ENCODE measurements at places on chromosomes 6 and 20. TPM values are rescaled to one million over a fixed set of nuclear protein-coding genes. Genes with fewer than 3 reads are reported as not detected.

DNPH1 gene
- 70.6 TPM for total RNA-seq

KCNQ5 gene
- total RNA-seq: 9.2 TPM

SAMD10 gene
- 6.9 TPM for total RNA-seq

ANGPT4 gene
- total RNA-seq: 0.39 TPM

LY6G5C gene
- total RNA-seq: 3.3 TPM

DNAH8 gene
- total RNA-seq: 0.06 TPM

OR2B6 gene
- total RNA-seq: not detected

SLC2A10 gene
- total RNA-seq: 19.5 TPM

SLC22A1 gene
- 0.59 TPM for total RNA-seq

HUS1B gene
- total RNA-seq: 0.39 TPM

FITM2 gene
- total RNA-seq: 12.5 TPM

KCNS1 gene
- 4.0 TPM for total RNA-seq

- DNase-seq: no peak
Observed at GRCh38 chr6:113381232-113381631, 475.9 kb upstream of the MARCKS start.

DNA sequence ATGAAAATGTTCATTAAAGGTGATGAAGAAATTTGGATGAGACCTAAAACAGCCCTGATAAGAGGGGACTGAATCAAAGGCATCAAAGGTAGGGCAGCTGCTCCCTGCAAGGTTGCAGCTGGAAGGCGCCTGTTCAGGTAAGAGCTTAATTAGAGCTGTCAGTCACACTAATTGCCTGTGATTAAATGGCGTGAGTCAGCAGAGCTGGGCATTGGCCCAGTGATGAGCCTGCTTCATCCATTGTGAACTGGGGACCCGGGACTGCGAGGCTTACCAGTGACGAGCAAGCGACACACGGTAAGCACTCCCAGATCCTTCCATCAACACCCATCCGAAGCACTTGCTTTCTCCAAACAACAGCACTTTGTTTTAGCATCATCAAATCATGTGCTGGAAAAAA lies 621.5 kb upstream of the CDH4 start:
- DNase-seq: no peak

DNA sequence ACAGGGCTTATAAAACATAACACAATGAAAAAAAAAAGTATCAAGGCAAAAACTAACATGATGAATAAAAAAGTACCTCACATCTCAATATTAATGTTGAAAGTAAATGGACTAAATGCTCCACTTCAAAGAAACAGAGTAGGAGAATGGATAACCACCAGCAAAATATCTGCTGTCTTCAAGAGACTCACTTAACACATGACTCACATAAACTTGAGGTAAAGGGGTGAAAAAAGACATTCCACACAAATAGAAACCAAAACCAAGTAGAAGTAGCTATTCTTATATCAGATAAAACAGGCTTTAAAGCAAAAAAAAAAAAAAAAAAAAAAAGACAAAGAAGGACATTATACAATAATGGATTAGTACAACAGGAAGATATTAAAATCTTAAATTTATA lies 86.9 kb downstream of the TBC1D32 start:
- DNase-seq: no peak

- no peak for DNase-seq
Observed at GRCh38 chr6:5524110-5524509, 262.8 kb downstream of the FARS2 start.

GRCh38 chr6:134098276-134098675 lies 45.9 kb upstream of the SLC2A12 start:
- DNase-seq: no peak

DNA sequence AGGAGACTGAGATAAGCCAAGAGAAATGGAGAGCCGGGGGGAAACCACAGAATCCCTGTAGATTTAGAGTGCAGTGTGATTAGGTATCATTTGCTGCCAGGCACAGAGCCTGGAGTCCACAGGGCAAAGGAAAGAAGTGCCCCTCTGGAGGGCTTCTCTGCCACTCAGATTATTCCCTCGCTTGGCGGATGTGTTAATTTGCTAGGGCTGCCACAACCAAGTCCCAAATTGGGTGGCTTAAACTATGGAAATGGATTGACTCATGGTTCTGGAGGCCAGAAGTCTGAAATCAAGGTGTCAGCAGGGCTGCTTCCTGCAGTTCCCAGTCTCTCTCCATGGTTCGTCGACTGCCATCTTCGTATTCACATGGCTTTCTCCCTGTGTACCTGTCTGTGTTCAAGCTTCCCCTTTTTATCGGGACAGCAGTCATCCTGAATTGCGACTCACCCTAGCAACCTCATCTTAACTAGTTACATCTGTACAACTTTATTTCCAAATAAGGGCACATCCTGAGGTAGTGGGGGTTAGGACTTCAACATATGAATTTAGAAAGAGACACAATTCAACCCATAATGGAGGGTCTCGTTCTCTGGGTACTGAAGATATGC lies 122.2 kb downstream of the ANKRD60 start:
- DNase-seq: no peak

DNA sequence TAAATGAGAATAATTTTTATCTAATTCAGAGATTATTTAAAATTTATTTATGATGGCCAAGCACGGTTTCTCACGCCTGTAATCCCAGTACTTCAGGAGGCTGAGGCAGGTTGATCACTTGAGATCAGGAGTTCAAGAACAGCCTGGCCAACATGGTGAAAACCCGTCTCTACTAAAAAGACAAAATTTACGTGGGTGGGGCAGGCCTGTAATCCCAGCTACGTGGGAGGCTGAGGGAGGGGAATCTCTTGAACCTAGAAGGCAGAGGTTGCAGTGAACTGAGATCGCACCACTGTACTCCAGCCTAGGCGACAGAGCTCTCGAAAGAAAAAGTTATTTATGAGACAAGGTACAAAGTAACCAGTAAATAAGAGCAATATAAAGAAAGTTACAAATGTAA lies 59.5 kb upstream of the AGPAT4 start:
- DNase-seq: no peak

DNA sequence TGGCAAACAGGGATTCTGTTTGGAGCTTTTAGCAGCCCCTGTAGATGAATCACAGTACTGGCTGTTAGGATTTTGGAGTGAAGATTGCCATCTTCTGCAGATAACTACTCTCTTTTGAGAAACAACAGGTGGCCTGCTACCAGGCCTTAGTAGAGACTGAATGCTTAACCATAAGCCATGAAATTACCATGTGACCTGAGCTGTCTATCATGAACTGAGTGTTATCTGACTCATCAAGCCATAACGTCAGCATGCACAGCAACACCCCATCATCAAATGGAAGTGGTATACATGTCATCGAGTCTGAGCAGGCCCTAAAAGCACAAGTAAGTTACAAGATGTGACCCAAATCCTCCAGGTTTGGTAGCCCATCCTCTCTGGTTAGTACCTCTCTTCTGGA lies 132.6 kb downstream of the GPR63 start:
- DNase-seq: no peak

- no peak for DNase-seq
Observed at GRCh38 chr20:2593756-2594155, 57.4 kb downstream of the TMC2 start.

GRCh38 chr20:41587956-41588355 lies 30.2 kb downstream of the CHD6 start:
- DNase-seq: no peak

DNA sequence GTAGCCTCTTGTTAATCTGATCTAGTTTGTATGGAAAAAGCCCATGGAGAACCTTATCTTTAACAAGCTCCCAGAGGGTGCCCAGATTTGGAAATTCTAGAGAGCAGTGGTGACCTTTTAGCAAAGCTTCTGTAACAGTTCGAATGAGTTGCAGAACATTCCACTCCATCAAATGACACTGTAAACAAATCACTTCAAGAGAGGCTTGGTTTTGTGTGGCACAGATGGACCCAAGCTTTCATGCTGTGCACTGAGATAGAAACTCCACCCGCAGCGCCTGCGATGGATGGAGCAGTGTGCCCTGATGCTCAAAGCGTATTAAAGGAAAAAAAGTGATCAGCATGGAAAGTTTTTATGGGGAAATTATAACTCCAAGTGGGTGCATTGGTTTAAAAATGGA lies 55.1 kb upstream of the ISM1 start:
- DNase-seq: no peak

DNA sequence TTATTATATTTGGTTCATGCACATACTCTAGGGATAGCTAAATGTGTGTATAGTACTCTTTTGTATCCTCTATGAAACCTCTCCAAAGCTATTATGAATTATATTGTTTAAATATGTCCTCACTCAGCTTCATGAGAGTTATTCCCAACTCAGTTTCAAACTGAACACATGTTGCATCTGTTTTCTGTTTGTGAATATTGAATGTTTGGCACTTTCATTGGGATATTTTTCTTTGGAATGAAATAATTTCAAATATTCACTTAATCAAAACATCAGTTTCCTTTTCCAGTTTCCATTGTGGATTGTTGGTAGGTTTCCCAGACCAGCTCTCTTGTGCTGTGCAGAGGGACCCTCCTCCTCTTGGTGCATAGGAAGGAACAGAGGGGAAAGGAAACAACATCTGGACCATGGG lies 46.6 kb downstream of the HDAC2 start:
- DNase-seq: no peak

DNA sequence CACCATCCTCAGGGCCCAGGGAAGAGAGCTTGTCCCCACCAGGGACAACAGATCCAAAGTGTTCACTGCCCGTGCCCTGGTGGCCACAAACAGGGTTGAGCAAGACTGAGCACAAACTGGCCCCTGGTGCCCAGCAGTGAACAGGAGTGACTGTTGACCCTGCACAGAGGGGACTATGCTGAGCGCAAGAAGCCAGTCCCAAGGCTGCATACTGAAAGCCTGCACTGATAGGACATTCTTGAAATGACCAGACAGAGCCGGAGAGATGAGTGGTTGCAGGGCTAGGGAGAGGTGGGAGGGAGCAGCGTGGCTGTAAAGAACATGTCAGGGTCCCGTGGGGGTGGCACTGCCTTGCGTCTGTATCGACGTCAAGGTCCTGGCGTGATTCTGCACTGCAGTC lies 2.9 kb upstream of the FNDC11 start:
- DNase-seq: peak; percentile 5

DNA sequence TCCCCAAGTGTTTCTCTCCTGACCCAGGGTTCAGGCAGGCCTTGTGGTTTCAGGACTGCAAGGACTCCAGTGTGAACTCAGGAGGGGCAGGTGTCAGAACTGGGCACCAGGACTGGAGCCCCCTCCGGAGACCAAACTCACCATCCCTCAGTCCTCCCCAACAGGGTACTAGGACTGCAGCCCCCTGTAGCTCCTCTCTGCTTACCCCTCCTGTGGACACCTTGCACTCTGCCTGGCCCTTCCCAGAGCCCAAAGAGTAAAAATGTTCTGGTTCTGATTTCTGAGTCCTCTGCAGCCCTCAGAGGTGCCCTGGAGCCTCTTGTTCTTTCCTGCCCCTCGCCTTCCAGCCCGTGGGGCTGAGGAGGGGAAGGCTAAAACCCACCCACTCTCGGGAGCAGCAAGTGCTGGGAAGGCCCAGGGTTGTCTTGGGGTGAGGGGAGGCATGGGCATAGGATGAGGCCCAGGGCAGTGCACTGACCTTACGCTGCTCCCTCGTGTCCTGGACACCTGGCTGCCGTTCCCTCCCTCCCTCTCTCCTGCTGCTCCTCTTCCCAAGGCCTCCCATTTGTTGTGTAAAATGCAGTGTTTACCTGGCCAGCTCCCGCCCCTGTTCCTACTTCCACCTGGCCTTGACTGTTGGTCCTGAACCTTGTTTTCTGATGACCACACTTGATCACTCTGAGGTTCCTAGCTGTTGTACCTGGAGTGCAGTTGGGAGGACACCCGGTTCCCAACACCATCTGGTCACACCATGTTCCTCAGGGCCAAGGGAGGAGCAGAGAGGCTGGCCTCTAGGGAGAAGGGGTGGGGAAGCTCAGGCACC lies 9.9 kb downstream of the CNPY3 start:
- DNase-seq: no peak

GRCh38 chr6:36963451-36964290 lies 9.1 kb downstream of the PI16 start:
- DNase-seq: no peak

GRCh38 chr6:42355416-42355815 lies 96.3 kb downstream of the TRERF1 start:
- DNase-seq: no peak

GRCh38 chr20:33680686-33681085 lies 5.5 kb downstream of the E2F1 start:
- no peak for DNase-seq

DNA sequence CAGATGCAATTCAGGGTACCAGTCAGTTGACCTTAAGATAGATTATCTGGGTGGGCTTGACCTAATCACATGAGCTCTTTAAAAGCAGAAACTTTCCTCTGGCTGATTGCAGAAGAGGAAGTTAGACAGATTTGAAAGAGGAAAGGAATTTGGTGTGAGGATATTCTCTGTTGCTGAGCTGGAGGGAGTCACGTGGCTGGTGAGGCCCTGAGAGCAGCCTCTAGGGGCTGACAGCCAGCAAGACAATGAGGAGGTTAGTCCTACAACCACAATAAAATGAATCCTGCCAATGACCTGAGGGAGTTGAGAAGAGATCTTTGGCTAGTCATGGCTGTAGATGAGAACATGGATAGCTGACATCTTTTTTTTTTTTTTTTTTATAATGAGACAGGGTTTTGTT lies 87.0 kb upstream of the B3GAT2 start:
- DNase-seq: no peak

DNA sequence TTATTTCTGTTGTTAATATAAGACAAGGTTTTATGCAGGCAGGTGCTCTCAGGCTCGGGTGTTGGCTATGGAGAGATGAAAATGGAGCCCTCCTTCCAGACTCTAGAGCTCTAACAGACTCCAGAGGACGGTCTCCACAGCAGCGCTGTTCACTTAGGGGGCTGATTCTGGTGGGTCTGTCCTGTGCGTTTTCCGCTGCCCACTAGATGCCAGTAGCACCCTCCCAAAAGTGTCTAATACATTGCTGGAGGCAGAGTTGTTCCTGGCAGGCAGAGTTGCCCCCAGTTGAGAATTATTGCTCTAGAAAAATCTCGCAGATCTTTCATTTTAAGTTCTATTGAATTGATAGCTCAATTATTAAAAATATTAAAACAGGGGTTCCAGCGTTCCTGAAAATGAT lies 109.9 kb downstream of the MAP3K4 start:
- no peak for DNase-seq

DNA sequence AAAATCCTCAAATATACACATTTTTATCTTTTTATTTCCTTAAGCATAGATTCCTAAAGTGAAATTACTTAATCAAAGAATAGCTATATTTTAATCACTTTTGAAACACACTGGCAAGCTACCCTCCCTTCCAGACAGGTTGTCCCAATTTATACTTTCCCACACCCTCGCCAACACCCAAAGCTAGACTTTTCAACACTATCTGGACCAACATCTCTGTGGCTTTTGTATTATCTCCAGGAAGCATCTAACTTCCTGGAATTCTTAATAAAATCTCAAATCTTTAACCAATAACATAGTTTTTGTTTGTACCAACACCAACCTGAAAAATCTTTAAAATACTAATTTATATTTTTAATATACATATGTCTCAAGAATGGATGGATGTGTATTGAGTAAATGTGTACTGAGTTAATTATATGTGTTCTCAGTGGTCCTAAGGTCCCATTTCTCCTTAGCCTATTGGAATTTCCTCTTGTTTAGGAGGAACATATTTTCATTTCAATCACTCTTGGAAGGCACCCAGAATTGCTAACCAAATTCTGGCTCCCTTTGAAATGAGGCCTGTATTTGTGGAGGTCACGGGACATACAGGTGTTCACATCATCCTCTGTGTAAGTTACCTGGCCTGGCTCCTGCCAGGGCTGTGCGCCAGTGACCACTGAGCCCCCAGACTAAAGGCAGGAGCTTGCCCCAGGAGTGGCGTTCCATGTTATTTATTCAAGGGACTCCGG lies 17.4 kb upstream of the GFOD1 start:
- DNase-seq: no peak

Measured in spinal cord (tissue), 10 donors.